ENCODE measurements at places on chromosomes 1 and 21.

DNA sequence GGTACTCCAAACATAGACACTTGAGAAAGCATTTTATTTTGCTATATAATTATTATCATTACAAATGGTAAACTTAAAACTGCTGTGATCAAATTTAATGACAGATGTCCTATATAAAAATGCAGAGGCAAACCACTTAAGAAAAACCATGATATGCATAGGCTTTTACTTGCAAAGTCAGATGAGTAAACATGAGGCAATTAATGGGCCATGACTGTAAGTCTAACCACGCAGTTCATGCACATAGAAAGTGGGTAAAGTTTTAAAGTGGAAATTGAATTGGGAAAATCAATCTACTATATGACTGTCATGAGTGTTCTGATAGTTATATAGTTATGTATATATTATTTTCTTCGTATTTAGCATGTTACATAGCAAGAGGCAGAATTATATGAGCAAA, 219.2 kb downstream of the PTPRC start:
- DNase-seq = no peak

GRCh38 chr1:17768651-17769241, 13.6 kb downstream of the ACTL8 start:
- no peak for DNase-seq

DNA sequence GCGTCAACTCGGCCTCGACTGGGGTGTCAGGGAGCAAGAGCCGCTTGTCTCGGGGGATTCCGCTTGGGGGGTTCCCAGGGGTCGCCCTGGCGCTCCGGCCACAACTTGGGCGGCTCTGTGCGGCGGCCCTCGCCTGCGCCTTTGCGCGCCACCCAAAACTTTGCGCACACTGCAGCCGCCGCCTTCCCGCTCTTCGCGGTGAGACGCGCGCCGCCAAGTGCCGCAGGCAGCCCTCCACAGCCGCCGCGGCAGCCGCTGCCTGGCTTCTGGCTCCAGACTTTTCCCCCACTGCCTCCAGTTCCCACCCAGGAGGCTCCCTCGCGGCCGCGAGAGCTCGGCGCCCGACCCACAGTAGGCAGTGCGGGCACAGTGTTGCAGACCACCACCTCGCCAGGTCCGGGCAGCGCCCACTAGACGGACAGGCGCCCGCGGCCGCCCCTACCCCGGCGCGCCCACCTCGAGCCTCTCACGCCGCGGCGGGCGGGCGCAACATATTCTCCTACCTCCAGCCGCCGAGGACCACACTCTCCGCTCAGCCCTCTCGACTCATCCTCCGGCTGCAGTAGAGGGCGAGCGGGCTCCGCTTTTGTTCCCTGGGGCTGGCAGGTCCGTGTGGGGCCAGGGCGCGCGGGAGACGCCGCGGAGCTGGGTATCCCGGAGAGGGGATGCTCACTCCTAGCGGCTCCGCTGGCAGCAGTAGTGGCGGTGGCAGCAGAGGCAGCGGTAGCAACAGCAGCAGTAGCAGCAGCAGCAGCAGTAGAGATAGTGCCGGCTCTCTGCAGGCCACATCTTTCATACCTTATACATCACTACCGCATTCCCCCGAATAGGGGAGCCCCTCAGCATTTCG, 296.6 kb downstream of the OMA1 start:
- DNase-seq = no peak

DNA sequence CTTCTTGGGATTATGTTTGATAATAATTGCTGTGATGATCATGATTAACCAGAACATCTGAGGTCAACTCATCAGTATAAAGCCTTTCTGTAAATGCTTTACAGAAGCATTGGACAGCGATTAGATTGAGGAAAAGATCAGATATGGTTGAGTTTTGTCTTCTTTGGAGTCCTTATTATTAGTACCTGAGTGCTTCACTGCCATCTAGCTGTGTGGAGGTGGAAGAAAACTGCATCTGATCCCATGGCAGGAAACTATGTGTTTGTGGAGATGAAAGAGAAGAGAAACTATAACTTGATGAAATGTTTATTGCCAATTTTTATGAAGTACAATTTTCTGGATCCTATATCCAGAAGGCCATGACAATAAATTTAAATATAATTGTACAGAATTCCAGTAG, 11.4 kb downstream of the FLG2 start:
- DNase-seq = peak; percentile 25

DNA sequence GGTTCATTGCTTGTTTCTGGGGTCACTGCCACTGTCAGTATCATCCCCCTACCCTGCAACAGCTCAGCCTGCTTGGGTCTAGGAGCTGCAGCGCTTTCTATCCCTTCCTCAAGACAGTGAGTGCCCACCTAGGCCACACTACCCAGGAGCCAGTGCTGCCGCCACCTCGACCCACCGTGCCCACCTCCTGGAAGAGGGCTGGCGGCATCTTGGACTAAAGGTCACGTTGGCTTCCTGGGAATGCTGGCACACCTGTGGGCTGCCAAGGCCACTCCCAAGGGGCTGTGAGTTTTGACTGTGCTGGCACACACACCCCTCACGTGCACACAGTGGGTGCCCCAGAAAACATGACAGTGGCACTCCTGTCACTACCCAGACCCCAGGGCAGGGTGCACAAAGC, 22.1 kb downstream of the CRYAA start:
- DNase-seq = no peak

DNA sequence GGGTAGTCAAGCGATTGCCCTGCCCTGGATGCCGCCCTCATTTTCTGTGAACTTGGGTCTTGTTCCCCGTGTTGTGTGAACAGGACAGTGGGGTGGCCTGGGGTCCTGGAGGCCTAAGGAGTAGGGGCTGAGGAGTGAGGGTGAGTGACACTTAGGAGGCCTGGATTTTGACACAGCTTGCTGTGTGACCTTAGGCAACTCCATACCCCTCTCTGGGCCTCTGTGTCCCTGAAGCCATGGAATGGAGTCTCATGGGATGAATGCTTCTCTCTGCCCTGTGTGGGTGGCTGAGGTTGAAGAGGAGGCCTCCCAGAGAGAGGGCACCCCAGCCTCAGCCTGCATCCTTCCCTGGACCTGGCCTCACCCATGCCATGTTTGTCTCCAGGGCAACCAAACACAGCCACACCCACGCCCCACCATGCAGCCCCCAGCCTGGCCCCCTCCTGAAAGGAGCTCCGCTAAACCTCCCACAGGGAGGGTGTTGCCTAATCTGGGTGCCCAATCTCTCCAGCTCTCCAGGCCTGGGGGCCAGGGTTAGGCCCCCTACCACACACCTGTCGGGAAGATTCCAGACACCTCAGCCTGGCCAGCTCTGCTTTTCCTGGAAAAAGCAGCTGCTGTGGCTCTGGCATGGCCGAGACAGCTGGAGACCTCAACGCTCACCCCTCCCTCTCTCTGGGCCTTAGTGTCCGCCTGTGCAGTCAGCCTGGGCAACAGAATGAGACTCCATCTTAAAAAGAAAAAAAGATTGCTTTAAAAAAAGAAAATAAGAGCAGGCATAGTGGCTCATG, 9.9 kb downstream of the MYOM3 start:
- DNase-seq = no peak

DNA sequence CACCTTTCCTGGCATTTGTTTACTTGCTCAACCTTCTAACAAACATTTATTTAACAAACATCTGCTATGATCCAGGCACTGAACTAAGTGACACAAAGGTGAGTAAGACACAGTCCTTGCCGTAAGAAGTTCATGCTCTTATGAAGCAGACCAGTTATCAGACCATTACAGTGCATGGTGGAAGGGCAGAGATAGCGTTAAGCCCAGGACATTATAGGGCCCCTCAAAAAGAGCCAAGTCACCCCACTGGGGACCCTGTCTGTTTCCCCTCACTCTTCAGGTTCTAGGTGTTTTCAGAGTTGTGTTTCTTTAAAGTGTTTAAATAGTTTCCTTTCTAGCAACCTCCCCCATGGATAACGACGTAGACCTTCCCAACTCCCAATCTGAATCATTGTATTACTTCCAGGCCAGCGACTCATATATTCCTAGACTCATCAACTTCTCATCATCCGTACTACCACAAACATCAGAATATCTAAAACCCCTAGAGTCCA, 39.3 kb downstream of the TCP10L start:
- no peak for DNase-seq

DNA sequence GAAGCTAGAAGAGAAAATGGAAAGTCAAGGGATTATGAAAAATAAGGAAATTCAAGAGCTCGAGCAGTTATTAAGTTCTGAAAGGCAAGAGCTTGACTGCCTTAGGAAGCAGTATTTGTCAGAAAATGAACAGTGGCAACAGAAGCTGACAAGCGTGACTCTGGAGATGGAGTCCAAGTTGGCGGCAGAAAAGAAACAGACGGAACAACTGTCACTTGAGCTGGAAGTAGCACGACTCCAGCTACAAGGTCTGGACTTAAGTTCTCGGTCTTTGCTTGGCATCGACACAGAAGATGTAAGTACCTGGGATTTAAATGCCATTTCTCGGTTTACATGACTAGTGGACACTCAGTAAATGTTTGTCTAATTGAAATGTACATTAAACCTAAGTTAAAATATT, 40.0 kb downstream of the CENPF start:
- DNase-seq = no peak

All from HT-29 (cell line).